Ammon's horn (tissue), 1 donor: ENCODE measurements at places on chromosomes 7 and 10.

DNA sequence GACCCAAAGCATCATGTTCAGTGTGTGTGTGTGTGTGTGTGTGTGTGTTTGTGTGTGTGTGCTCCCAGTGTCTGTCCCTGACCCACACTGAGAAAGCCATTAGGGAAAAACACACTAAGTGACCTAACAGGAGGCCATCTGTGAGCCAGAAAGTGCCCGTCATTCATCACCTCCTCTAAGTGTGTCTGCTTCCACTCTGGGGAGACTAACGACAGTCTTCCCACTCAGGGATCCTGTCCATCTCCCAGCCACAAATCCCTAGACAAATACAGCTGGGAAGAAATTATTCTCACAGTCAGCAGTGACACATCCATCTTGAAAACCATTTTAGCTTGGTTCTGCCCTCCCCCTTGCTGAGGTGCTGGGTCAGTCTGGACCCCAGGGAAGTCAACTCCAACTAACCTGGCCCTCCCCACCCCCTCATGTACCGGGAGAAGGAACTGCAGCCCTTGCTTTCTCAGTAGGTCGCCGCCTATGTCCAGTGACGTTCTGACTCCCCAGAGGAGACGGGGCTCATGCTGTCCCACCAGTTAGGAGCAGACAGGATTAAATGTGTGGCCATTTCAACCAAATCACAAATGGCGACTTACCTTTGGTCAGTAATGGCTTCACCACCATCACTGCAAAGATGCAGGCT, 296.5 kb upstream of the ZNF32 start:
- no peak for DNase-seq

GRCh38 chr10:98039690-98040381, 9.4 kb upstream of the CRTAC1 start:
- DNase-seq, result no peak

DNA sequence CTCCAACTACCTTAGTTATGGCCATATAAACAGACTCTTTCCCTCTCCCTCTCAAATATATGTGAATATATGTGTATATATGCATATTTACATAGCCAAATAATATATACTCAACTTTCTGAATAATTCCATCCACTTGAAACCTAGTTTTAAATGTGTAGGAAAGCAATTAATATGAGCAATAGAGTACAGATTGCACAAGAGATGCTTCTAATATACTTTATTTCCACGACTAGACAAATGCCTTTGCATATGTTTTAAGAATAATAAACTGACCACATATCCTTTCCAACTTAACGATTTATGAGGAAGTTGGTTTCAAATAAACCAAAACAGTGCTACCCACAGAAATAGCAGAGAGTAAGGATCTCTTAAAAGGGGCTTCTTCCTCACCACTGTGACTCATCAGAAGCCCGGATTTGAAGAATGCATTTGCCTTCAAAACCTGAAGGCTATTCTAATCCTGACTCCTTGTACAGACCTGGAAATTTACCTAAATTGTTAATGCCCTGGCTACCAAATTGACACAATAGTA, 266.3 kb downstream of the AHR start:
- no peak for DNase-seq

- DNase-seq, result no peak
Observed at GRCh38 chr7:130397758-130398073, 17.4 kb downstream of the CPA1 start.

- no peak for DNase-seq
Observed at GRCh38 chr10:128528167-128528566, 401.9 kb upstream of the MKI67 start.

- DNase-seq, result no peak
Observed at GRCh38 chr7:141715018-141715417, 6.9 kb downstream of the WEE2 start.

DNA sequence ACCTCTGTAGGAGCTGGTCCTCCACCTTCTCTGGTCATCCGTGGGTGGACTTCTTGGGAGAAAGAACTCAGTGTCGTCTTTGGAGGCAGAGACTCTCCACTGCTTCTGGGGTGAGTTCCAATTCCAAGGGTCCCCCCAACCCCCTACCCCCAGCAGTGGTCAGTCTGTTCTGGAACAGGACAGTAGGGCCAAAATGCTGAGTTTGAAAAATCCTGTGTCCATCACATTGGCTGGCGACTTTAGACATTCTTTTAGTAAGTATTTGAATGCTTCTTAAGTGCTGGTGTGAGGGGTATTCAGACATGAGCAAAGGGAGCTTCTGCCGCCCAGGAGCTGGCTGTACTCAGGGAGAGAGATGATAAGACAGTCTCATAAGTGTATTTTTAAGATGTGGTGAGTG, 1.9 kb downstream of the ZNF316 start:
- DNase-seq, result no peak

DNA sequence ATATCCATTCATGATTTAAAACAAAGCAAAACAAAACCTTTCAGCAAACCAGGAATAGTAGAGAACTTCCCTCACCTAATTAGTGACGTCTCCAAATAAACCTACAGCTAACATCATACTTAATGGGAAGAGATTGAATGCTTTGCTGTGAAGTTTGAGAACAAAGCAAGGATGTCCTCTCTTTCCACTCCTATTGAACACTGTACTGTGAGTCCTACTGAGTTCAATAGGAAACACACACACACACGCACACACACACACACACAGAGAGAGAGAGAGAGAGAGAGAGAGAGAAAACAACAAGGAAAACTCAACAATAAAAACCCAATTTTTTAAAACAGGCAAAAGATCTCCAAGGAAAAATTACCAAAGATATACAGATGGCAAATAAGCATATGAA, 32.3 kb downstream of the PODXL start:
- DNase-seq, result no peak

DNA sequence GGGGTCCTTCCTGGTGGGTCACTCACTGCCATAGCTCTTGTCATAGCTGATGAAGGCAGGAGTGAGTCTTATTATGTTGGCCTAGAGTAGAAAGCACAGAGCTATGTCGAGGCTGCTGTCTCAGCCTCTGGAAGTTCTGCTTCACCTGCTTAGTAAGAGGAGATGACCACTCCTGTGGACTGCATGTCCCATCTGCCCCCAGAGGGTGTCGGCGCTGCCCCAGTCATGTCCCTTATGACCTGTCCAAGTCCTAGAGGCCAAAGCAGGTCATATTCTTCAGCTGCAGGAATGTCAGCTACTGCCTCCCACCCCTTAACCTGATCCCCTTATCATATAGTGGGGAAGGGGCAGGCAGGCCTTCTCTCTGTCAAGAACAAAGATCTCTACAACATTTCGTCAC, 72.4 kb upstream of the AGK start:
- DNase-seq, result no peak

- no peak for DNase-seq
Observed at GRCh38 chr7:26170663-26171062, 18.7 kb downstream of the NFE2L3 start.

DNA sequence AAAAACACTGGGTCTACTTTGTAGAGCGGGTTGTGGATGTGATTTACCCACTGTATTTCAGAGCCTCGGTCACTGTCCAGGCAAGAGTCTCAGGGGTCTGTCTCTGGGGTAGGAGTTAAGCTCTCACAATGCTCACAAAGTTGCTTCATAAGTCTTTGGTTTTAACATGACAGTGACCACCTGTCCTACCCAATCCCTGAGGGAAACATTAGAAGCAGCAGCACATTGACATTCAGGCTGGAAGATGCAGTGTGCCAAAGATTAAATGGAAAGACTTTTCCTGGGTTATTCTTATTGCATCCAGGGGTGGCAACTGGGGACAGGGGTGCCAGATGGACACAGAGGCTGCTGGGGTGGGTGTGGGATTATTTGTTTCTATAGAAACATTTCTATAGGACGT, 330.0 kb downstream of the RNLS start:
- no peak for DNase-seq

- no peak for DNase-seq
Observed at GRCh38 chr10:122847782-122848604, 2.3 kb upstream of the CUZD1 start.

DNA sequence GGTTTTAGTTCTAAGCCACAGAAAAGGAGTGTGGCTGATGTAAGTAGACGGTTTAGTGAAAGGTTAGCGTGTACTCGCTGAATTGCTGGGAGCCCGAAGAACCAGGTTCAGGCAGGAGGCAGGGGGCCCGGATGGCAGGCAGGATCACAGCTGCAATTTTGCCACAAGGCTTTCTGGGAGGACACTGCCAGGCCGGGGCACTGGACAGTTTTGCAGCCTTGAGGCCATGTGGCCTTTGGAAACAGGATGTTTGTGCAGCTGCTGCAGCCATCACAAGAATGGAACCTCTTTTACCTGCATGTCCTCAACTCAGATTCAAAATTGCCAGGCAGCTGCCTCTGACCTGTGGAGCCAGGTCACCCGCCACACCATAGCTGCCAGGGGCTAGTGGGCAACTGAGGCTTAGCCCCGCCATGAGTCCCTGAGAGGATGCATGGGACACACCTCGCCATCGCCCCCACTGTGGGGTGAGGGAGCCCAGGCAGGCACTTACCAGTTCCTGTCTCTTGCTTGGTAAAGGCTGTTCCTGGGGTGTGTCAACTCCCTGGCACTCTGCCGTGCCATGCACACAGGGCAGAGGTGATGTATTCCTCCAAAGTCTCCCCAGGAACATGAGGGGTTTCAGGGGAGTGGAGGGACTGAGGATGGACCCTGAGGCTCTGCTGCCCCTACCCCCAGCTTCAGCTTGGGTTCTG, 188.6 kb downstream of the RPS24 start:
- no peak for DNase-seq

GRCh38 chr7:24075426-24075810, 208.6 kb upstream of the NPY start:
- no peak for DNase-seq

DNA sequence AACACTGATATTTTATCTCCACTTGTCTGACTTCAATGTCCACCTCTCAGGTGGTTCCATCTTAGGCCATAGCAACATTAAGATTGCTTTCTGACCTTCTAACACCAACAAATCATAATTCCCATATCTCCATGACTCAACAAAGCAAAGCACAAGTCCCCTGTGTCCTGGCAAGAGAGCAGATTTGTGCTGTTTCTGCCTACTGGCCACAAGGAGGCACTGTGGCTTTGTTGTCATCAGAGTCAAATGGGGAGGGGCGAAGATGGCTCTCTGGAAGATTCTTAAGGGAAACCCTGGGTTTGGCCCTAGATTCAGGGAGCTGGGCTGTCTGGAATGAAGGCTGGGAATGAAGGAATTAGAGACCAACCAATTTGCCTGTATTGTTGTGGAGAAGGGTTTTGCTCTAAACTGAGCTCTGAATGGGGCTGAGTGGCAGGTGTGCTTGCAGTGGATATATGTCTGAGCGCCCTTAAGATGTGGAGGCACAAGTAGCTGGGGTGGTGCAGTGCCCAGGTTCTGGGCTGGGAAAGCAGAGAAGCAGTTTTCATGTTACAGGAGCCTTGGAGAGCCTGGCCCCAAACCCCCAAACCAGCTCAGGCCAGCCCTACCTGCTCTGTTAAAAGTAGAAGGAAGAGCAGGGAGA, 154.8 kb upstream of the PRSS58 start:
- DNase-seq, result peak; percentile 48

GRCh38 chr10:33878238-33878786, 543.8 kb upstream of the NRP1 start:
- no peak for DNase-seq

- DNase-seq, result no peak
Observed at GRCh38 chr10:112952282-112953173, 2.5 kb downstream of the TCF7L2 start.

- DNase-seq, result no peak
Observed at GRCh38 chr7:125930848-125931247, 1001.2 kb upstream of the POT1 start.

GRCh38 chr10:71222601-71223346, 10.4 kb downstream of the UNC5B start:
- DNase-seq, result no peak

DNA sequence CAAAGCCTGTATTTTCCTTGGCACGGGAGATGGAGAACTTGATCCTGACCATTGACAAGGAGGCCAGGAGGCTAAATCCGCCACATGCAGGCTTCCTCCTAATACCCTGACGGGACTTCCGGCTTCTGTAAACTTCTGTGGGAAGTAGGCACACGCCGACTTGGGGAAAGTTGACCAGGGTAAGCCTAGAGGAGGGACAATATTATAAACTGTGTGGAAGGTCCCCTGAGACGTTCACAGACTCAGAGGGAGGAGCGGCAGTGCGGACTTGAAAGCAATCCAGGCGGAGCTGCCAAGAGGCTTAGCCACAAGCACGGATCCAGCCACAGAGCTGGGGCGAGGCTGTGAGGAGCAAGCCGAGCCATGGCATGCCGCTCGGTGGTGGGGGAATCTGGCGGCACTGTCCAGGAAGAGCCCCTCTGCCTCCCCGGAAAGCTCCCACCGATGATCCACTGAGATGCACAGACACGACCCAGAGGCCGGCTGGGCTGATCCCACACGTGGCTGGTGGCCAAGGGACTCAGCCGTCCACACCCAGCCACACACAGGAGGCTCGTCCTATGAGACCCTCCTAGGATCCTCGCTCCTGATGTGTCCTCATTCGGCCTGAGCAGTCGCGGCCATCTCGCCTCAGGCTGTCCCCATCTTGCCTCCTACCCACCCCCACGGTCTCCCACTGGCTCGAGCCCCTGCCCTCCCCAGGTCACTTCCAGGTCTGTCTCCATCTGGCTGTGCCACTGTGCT, 40.0 kb upstream of the INSIG1 start:
- peak; percentile 39 for DNase-seq

- DNase-seq, result peak; percentile 60
Observed at GRCh38 chr7:74587435-74588126, 69.9 kb upstream of the GTF2I start.

DNA sequence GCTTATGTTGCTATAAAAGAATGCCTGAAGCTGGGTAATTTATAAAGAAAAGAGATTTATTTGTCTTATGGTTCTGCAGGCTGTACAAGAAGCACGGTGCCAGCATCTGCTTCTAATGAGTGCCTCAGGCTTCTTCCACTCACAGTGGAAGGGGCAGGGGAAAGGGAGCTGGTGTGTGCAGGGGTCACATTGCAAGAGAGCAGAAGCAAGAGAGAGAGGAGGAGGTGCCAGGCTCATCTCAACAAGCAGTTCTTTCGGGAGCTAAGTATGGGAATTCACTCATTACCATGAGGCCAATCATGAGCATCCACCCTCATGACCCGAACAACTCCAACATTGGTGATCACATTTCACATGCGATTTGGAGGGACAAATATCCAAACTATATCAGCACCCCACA, 17.2 kb upstream of the SLK start:
- no peak for DNase-seq

DNA sequence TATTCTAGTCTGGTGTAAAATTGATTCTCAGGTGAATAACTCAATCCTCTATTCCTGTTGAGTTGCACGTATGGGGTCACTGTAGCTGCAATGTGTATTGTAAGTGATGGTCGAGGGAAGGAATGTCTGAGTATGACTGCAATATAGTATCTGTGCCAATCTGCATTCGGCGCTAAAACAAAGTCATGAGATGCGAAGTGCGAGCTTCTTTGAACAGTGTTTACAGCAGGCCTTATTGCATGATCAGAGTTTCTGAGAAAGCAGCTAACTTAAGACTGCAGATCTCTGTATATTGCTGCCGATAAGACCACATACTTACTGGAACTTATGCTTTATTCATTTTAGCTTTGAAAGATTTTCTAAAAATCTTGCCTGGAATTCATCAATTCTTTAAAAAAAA, 341.7 kb upstream of the BMPER start:
- DNase-seq, result no peak

- no peak for DNase-seq
Observed at GRCh38 chr10:21385536-21385935, 139.9 kb downstream of the SKIDA1 start.

GRCh38 chr7:43141091-43141490, 28.6 kb downstream of the HECW1 start:
- DNase-seq, result no peak
